CD4-positive, alpha-beta T cell treated with Interleukin-6 for 4 hours (primary cell): ENCODE measurements at places on chromosomes 2 and 18.

GRCh38 chr18:62569081-62569655 is 46.3 kb downstream of the ZCCHC2 start:
- no peak for DNase-seq

DNA sequence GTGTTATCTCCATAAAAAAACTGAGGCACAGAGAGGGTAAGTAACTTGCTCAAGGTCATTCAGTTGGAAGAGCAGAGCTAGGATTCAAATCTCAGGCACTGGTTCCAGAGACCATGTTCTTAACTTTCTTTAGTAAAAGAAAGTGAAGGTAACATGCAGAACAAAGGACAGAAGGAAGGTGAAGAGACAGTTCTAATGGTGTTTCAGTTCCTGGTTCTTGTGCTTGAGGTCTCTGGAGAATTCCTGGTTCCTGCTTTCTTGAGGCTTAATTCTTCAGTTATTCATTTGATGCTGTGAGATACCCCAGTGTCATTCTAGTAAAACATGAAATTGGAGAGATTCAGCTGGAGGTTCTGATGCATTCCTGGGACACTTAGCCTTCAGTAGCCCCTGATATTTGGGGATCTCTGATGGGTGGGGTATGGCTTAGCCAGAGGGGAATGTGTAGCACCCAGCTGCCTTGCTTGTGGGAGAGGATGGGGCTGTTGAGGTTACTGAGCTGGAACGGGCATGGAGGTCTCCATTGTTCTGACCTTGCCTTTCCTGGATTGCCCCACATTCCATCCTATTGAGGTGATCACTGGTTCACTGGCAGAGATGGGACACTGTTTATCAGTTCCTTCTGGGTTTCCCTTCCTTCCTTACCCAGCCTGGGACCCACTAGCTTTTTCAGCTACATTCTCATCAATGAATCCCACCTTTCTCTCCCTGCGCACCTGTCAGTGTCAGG is 46.8 kb downstream of the SEMA4F start:
- DNase-seq: no peak

GRCh38 chr2:238459081-238459629 is 32.4 kb downstream of the ASB1 start:
- DNase-seq: no peak

- no peak for DNase-seq
Measured at GRCh38 chr2:235378246-235378645, 115.6 kb upstream of the AGAP1 start.

DNA sequence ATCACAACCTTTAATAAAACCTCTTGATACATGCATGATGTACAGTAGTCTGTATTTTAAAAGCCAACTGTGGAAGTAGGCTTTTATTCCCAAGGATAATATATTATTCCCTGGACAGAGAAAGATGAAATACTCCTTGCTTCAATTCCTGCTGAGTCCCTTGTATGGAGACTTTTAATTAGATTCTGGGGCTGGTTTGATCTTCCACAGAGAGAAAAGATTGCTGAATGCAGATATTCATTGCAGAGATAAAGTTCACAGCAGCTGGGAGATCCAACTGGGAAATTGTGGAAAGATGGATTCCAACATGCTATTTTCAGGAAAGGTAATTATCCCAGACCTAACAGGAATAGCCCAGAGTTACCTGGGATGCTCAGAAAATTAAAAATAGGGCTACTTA is 607.0 kb upstream of the HS6ST1 start:
- DNase-seq: no peak

DNA sequence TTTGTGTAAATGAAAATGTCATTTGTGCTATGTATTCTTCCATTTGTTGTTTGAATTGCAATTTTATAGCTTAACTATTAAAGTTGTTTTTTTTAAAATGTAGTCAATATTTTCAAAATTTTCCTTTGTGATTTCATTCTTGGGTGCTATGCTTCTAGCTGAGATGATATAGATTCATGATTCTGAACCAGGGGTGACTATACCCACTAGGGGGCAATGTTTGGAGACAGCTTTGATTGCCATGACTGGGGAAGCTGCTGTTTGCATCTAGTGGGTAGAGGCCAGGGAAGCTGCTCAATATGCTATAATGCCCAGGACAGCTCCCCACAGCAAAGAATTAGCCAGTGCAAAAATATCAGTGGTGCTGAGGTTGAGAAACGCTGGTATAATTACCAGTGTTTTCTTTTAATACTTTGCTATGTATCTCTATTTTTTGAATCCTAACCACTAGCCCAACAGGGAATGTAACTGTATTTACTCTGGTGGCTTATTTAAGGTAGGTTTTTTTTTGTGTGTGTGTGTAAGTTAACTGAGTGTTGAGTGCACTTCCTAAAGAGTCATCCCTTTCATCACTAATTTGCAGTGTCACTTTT is 99.7 kb downstream of the MEP1B start:
- DNase-seq: peak; percentile 24

- DNase-seq: no peak
Measured at GRCh38 chr2:28173377-28173776, 219.3 kb upstream of the FOSL2 start.

GRCh38 chr2:9342659-9343058 is 80.7 kb downstream of the ITGB1BP1 start:
- no peak for DNase-seq

- DNase-seq: peak; percentile 64
Measured at GRCh38 chr2:69946351-69947324, 14.8 kb downstream of the ASPRV1 start.

- no peak for DNase-seq
Measured at GRCh38 chr2:44170311-44170717, 1.6 kb downstream of the PPM1B start.

GRCh38 chr2:71807581-71808451 is 339.8 kb downstream of the CYP26B1 start:
- no peak for DNase-seq

- no peak for DNase-seq
Measured at GRCh38 chr2:165361514-165361913, 108.0 kb upstream of the CSRNP3 start.

DNA sequence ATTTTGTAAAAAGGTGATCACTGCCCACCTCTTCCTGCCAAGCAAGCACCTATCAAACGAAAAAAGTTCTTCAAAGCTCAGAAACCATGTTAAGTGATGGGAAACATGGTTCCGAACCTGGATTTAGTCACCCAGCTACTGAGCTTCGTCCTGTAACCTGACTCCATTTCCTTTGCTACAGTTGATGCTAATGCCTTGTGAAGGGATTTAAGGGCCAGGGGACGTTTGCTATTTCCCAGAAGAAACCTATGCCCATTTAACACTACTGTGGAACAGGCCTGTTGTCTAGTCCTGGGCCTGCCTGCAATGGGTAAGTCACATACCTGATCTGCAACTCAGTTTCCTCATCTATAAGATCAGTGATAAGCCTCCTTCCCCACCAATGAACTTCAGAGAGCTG is 14.8 kb downstream of the SERPINE2 start:
- no peak for DNase-seq

DNA sequence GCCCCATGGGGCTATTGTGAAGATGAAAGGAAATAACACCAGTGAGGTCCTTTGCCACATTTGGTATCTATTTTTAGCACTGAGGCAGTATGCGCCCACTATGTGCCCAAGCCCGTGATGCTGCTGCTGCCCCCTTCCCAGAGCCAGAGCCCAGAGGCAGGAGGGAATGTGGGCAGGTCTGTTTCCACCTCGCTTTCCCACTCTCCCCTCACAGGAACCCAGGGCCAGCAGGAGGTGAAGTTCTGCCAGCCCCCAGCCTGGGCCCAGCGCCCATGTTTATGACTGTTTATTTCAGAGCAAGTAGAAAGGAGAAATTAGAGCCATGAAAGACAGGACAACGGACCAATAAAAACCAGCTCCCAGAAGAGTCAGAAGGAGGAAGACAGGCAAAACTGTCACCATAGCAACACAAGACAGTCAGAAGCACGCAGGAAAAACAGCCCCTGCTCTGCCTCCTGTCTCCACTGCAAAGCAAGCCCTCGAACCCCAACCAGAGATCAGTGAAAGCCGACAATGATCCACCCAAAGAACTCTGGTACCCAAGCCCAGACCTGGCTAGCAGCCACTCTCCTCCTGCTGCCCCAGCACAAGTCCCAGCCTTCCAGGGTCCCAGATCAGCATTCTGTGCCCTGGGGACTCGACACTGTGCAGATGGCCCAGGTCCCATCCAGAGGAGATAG is 1.4 kb downstream of the CYRIA start:
- DNase-seq: no peak
